ENCODE measurements at places on chromosomes 11 and 22.
A peak's percentile ranks its signal among the peaks of the same experiment; 100 is the strongest.

- no peak for DNase-seq
Measured at GRCh38 chr11:116478669-116479668, 293.8 kb downstream of the BUD13 start.

- no peak for DNase-seq
Measured at GRCh38 chr22:37427135-37427710, at the start of gene ELFN2. ELFN2 (minus strand) TSS chr22:37427479; CDS start chr22:37375534, 51,945 bp downstream.

DNA sequence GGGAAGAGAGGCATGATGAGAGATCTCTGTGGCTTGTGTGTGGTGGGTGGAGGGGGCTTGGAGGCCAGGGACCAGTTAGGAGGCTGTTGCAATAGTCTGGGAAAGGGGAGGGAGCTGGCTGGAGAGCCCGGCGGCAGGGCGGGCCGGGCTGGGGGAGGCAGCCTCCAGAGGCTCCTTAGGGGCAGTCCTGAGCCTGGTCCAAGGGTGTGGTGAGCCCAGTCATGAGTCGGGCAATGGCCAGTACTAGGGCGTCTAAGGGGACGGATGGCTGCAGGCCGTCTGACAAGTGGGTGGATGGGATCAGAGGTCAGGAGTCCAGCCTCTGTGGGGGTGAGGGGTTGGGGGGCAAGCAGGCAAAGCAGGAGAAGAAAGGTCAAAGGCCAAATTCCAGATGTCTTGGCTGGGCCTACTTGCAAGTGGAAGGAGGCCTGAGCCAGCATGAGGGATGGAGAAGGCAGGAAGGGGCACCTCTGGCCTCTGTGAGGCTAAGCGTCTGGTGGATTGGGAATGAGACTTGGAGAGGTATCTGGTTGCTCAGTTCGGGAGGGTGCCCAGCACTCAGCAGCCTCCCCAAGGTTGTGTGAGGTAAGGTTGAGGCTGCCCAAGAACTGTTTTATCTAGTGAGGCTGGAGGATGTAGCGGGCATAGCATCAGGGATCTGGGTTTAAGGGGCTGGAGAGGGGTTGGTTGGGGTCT lies 6.0 kb upstream of the CD248 start:
- no peak for DNase-seq

DNA sequence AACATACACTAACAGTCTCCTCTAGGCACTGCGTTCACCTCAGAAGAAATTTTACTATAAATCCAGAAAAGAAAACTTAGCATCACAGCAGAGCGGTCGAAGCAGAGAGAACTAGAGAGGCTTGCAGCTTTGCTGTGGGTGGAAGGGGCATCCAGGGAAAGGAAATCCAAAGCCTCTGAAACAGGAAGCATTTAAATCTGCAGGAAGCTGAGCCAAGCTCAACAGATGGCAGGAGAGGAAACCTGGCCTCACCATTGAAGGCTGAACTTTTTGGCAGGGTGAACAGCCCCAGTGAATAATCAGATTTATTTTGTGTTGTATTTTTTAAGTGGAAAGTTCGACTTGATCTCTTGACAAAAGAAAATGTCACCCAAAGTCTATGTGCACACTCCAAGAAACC lies 858.1 kb downstream of the OPCML start:
- DNase-seq = no peak

GRCh38 chr11:30459821-30460220 lies 126.3 kb downstream of the MPPED2 start:
- DNase-seq = no peak

DNA sequence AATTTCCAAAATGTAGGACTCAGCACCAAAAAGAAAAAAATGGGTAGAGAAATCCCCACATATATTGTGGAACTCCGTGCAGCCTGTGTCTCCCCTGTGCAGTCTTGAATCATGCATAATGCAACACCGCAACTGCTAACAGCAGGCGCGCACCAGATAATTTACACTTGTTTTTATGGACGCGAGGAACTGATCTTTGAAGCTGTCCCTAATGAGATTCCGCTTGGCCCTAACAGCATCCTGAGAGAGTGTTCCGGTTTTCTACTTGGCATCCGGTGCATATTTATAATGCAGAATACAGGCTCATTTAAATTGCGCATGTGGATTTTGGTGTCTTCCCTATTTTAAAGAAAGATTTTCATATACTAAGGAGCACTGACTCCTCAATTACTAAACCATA lies 21.1 kb downstream of the MPPED2 start:
- DNase-seq = no peak

GRCh38 chr11:131814108-131814507 lies 443.7 kb downstream of the NTM start:
- no peak for DNase-seq

GRCh38 chr11:9046481-9046880 lies 42.7 kb upstream of the NRIP3 start:
- DNase-seq = no peak

GRCh38 chr22:32558681-32559355 lies 84.2 kb downstream of the FBXO7 start:
- no peak for DNase-seq

- DNase-seq = no peak
Measured at GRCh38 chr11:101456812-101457211, 127.0 kb downstream of the TRPC6 start.

- DNase-seq = no peak
Measured at GRCh38 chr22:43179911-43180195, 7.1 kb downstream of the TTLL12 start.

GRCh38 chr11:92545906-92546471 lies 321.4 kb downstream of the FAT3 start:
- no peak for DNase-seq

DNA sequence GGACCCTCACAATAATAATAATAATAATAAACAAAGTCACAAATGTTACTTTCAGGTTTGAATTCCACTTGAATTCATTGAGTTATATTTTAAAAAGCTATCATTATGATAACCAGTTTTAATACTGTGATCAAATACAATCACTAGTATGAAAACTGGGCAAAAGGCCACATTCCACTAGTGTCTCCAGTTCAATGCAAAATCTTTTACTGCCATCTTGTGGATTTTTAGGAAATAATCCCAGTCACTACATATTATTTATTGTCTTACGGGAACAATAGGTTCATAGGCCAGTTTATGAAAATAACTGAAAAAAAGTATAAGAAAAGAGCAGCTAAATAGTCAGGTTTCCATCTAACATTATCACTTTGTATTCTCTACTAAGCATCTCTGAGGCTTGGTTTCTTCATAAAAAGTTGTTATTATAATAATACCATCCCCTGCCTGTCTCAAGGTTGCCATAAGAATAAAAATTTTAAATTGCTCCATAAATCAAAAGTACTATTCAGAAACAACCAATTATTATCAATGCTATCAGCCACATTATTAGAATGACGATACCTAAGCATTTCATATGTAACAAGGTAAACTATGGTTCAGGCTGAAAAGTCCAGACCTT lies 533.9 kb upstream of the CCDC90B start:
- DNase-seq = peak; percentile 30

DNA sequence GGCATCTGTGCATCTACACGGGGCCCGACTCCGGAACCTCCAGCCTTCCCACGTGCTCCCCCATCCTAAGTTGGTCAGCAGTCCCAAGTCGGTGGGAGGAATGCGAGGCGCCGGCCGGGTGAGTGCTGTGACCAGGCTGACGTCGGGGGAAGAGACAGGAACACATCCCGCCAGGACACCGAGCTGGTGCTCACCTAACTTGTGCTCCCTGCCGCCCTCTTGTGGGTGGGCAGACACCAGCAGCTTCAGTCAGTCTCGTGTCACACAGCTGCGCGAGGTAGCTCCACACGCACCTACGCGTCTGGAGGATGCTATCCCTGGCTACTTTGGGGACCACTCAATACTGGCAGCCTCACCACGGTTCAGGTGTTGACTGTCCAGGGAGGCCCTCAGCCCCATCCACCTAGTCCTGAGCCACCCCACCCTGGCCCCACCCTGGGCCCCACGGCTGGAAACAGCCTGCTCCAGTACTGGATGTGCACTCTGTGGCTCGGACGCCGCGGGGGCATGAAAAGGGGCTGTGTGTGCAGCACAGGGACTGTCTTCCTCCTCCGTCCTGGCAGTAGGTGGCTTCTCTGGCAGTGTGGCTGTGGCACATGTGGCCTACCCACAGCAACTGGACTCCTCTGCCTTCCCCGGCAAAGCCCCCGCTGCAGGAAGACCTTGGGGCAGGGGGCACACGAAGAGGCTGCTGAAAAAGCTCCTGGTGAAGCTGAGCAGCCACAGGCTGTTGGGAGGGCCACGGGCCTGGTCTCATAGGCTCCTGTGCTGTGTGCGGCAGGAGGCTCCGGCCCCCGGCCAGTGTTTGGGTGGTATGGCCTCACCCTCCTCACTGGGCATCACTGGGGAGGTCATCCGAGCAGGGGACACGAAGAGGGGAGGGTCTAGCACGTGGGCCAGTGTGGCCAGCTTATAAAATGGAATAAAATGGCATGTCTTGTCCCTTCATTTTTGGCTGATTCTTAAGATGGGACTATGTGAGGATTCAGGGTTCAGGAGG lies 11.2 kb upstream of the BID start:
- DNase-seq = peak; percentile 8

GRCh38 chr22:20229916-20230775 lies 38.0 kb downstream of the RTN4R start:
- DNase-seq = no peak

DNA sequence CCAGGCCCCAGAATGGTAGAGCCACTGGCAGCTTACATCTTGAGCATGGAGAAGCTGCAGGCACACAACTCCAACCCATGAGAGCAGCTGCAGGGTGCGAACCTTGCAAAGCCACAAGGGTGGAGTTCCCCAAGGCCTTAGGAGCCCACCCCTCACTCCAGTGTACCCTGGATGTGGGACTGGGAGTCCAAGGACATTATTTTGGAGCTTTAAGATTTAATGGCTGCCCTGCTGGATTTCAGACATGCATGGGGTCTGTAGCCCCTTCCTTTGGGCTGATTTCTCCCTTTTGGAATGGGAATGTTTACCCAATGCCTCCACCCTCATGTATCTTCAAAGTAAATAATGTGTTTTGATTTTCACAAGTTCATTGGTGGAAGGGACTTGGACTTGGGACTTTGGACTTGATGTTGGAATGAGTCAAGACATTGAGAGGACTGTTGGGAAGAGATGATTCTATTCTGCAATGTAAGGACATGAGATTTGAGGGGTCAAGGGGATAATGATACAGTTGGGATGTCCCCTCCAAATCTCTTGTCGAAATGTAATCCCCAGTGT lies 1.1 kb upstream of the KRTAP5-7 start:
- no peak for DNase-seq

GRCh38 chr22:41289671-41290070 lies 3.7 kb upstream of the RANGAP1 start:
- DNase-seq = no peak

GRCh38 chr11:65132238-65132987 lies 1.9 kb downstream of the SYVN1 start:
- no peak for DNase-seq

- DNase-seq = no peak
Measured at GRCh38 chr22:37763012-37763411, 44.7 kb upstream of the GCAT start.

DNA sequence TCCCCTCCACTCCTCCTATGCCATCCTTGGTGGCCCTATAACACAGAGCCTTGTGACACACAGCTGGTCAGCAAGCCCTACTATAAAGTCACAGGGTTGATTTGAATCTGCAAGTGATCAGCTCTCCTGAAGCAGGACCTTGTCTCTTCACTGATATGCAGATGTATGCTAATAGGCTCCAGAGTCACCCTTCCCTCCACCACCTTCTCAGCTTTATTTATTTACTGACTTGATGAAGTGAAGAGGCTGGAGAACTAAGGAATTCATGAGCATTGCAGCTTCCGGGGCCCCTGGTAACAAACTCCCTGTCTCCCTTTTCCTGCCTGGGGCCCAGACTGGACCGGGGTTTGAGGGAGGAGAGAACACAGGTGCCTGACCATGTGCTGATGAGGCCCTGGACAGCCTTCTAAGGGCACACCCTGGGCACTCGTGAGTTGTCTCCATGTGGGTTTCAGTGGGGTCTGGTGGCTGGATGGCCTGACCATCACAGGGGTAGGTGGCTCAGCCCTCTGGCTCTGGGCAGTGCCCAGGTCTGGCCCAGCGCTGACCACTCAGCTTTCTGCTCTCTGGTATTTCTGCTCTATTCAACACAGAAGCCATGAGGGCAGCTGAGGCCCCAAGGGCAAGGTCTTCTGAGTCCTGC lies 307.5 kb downstream of the NTM start:
- no peak for DNase-seq

DNA sequence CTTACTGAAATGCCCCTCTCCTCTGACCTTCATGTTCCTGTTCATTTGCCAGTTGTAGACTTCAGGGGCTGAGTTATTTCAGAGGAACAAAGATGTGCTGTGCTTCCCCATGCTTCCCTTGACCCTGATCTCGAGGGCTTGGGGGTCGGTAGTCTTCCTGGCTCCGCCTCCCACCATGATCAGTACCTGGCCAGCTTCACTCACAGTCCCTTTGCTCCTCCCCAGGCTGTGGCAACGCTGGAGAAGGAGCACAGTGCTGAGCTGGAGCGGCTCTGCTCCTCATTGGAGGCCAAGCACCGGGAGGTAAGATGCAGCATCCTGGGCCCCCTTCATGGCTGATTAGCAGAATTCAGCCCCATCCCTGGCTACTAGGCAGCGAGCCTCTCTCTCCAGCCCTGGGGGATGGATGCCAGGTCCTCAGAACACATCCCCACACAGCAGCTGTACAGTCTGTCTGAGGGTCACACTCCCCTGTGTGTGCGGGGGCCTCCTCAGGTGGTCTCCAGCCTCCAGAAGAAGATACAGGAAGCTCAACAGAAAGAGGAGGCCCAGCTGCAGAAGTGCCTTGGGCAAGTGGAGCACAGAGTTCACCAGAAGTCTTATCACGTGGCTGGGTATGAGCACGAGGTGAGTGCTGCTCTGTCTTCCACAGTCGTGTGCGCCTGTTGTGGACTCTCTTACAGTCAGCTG lies 64.5 kb downstream of the CEP164 start:
- no peak for DNase-seq

DNA sequence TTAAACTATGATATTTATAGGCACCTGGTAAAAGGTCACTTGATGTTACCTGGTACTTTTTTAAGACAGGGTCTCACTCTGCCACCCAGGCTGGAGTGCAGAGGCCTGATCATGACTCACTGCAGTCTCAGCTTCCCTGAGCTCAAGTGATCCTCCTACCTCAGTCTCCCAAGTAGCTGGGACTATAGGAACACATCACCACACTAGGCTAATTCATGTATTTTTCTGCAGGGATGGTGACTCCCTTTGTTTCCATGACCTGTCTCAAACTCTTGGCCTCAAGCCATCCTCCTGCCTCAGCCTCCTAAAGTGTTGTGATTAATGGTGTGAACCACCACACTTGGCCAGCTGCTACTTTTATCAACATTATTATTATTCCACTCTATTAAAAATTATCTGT lies 47.6 kb downstream of the OR4C45 start:
- no peak for DNase-seq

- no peak for DNase-seq
Measured at GRCh38 chr11:75330291-75330690, 21.2 kb downstream of the ARRB1 start.

GRCh38 chr11:120718171-120718570 lies 206.6 kb downstream of the GRIK4 start:
- DNase-seq = no peak

- no peak for DNase-seq
Measured at GRCh38 chr11:131666006-131666405, 295.6 kb downstream of the NTM start.

DNA sequence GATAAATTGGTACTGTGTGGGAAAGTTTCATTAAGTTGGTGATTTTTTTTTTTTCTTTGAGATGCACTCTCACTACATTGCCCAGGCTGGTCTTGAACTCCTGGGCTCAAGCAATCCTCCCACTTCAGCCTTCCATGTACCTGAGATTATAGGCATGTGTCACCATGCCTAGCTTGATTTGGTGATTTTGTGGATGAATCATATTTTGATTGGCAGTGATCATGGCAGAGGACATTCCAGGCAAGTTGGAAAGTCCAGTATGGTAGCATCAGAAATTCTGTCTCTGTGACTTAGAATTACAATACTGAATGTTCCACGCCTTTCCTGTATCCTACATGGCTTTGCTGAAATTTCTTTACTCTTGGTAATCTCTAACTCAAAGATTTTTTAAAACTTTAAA lies 49.4 kb downstream of the HORMAD2 start:
- DNase-seq = no peak
